Upper lobe of right lung (tissue), 1 donor: ENCODE measurements at places on chromosomes 1 and 21. TPM values are rescaled to one million over a fixed set of nuclear protein-coding genes. Genes with fewer than 3 reads are reported as not detected.

DNA sequence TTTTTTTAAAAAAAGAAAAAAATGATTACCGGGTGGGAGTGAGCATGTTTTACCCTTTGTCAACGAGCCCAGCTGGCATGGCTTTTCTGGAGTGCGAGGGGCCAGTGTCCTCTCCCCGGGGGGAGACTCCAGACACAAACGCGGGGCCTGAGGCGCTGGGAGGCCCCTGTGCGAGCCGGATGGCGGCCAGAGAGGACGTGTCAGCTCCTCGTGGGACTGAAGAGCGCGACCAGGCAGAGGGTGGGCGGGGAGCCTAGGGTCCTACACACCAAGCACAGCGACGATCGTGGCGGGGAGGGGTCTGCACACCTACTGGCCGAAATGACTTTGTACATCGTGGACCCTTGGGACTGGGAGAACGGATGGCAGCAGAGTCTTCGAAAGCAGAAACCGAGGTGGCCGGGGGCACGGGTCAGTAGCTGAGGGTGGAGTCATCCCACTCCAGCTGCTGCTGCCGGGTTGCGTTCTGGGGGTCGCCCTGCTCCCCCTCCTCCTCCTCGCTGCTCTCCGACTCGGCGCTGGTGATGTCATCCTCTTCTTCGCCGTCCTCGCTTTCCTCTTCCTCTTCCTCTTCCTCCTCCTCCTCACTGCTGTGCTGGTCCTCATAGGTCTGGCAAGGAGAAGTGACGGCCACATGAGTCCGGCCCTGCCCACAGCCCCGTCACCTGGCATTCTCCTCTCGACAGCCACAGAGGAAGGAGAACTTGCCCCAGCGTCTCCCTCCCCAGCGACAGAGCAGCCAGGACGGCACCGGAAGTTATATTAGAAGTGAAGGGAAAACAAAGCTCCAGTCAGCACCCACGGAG lies 78.8 kb downstream of the PIK3CD start:
- H3K4me1 ChIP-seq = no peaks in the 10 kb centered on the region
- peaks cover 93% of the 10 kb centered on the region for H3K36me3 ChIP-seq
- DNase-seq = peak; percentile 85
- H3K4me3 ChIP-seq = no peak overlapping the region
- no peaks in the 10 kb centered on the region for H3K27me3 ChIP-seq

GRCh38 chr1:169427081-169427641 lies at the start of gene CCDC181:
Gene CCDC181 (minus strand): TSS chr1:169427474. CDS start chr1:169424927, 2,547 bp downstream.
- H3K4me1 ChIP-seq = no peaks in the 10 kb centered on the region
- DNase-seq = peak; percentile 67
- no peaks in the 10 kb centered on the region for H3K36me3 ChIP-seq

DNA sequence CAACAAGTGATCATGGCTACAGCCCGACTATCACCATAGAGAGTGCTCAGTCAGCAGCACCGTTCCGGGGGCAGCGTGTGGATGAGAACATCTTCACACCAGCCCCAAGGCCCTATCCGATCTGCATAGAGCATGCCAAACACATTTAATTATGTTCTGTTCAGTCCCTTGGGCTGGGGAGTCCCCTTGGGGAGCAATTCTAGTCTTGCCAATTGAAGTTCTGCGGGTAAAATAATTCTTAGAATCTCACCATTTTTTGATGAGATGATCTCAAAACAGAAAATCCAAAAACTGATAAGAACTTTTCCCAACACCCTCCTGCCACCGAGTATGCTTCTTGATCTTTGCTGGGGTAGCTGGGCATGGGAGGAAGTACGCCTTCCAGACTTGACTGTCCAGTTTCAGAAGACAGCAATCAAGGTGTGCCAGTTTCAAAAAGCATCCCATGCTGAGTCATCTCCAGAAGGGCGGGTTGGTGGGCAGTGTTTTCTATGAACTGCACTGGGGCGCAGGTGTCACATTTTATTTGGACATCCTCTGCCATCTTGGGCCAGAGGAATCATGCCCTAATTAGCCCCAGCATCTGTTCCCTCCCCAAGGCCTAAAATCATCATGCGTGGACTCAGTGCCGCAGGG lies 20.8 kb upstream of the PTPRF start:
- DNase-seq = no peak
- H3K4me3 ChIP-seq = no peak overlapping the region
- H3K36me3 ChIP-seq = no peaks in the 10 kb centered on the region

Gene NGF
- 1.0 TPM for total RNA-seq
